Activated T-helper 9 cell treated with anti-CD3 and anti-CD28 coated beads, Interleukin-2, amount 50 U/mL, for 16 hours (primary cell): ENCODE measurements at places on chromosomes 3 and 15.

GRCh38 chr3:42228796-42229195, 37.2 kb downstream of the CCK start:
- no peak for DNase-seq

- DNase-seq = no peak
Measured at GRCh38 chr3:151593928-151594327, 133.1 kb upstream of the IGSF10 start.

DNA sequence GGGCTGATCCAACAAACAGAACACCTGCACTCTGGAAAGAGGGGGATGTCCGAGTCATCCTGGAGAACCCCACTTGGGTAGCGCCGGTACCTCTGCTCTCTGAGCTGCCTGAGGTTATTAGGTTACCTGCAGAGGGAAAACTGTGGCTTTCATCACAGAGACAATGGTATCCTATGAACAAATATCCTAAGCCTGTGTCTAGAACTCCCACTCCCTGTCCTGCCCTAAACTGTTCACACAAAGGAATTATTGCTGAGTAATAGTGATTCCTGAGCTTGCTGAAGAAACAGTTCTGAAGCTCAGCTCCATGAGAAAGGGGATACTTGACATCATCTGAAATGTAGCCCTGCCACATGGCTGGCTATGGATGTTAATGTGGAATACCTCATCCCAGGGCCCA, 31.9 kb upstream of the WNT5A start:
- DNase-seq = no peak

DNA sequence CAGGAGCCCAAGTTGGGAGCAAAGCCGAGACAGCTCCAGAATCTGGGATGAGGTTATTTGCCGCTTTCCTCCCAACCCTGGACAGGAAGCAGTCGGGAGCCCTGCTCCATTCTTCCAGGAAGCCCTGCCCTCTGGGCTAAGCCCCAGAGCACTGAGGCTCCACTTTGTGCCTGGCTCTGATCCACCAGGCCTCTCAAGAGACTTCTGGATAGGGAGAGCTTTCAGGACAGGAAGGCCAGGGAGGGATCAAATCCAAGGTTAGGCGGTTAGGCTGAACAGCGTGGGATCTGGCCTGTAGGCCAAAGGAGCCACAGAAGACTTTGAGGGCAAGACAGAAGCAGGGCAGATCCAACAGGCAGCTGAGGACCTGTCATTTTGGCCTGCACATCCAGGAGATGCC, 835 bp downstream of the STOML1 start:
- no peak for DNase-seq

GRCh38 chr15:55434989-55435825, 26.9 kb downstream of the PIERCE2 start:
- DNase-seq = no peak

DNA sequence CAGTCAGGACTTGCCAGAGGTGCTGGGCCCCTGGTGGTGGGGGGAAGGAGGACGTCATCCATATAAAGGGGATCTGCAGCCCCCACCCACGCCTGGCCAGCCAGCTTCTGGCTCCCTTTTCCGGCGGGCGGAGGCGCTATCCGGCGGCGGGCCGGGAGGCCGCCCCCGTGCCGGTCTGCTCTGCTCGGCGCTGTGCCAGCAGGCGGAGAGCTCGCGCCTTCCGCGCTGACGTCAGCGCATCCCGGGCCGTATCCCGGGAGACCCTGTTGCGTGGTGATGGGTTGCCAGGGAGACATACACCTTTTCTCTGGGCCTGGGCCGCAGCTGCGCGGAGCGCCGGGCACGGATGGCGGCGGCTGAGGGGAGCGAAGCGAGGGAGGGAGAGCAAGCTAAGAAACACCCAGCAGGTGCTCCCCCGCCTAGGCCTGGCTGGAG, 1.1 kb downstream of the FAM131A start:
- DNase-seq = no peak
